Occipital lobe (tissue), 3 donors: ENCODE measurements at places on chromosomes 1 and 21.

DNA sequence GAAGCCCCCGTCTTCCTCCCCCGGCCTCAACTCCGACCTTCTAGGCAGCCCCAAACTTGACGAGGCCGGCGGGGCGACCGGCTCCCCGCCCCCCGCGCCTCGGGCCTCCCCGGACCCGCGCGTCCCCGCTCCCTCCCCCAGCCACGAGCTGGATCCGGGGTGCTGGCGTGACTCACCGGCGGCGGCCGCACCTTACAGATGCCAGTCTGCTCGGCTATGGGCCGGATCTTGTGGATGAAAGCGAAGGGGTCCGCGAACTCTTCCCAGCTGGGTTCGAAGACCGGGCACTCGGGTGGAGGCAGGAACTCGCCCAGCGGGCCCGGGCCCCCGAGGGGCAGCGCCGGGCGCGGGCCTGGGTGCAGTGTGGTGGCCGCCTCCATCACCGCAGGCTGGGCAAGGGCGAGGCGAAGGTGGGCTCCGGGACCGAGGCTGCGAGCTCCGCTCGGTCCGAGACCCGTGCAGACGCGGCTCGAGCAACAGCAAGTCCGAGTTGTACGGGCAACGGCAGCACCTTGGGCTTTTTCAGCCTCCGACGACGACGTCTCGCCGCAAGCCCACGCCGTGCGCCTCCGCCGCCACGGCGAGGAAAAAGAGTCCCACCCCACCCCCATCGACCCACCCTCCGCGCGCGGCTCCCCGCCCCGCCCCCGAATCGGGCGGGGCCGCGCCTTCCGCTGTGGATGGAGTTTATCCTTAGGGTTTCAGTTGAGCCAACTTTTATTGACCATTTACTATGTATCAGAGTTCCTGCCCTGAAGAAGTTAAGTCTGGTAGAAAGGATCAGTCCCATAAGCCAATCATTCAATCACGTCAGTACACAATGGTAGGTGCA, at the start of gene KDM5B:
TSS of gene KDM5B (minus strand) at position 496 of the 832 bp plus-strand sequence. CDS start at position 380, 116 bp downstream.
- peak; percentile 54 for DNase-seq

- DNase-seq: no peak
These were observed 87.7 kb upstream of the EDN2 start for GRCh38 chr1:41572224-41572623.

- no peak for DNase-seq
These were observed 130.0 kb upstream of the TNR start for GRCh38 chr1:175873290-175873935.

DNA sequence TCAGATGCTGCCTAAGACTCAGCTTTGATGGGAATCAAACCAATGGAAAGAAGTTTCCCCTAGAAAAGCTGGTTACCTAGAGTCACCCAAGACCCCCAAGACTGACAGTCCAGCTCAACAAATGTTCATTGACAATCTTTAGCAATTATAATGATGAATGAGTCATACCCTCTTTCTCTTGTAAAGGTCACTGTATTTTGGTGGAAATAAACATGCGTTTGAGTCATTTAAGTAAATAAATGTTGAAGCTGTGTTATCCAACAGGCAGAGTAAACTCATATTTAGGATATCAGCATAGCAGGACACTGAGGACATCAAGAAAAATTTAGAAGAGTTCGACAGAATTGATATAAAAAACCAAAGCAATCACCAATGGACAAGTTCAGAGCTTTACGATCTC, 295.9 kb downstream of the RGS7 start:
- no peak for DNase-seq

GRCh38 chr1:205554026-205554811, 49.8 kb downstream of the CDK18 start:
- no peak for DNase-seq

- no peak for DNase-seq
These were observed 33.1 kb downstream of the KCNJ15 start for GRCh38 chr21:38289705-38290485.

- DNase-seq: peak; percentile 17
These were observed 940 bp downstream of the SRRM1 start for GRCh38 chr1:24644100-24644384.

DNA sequence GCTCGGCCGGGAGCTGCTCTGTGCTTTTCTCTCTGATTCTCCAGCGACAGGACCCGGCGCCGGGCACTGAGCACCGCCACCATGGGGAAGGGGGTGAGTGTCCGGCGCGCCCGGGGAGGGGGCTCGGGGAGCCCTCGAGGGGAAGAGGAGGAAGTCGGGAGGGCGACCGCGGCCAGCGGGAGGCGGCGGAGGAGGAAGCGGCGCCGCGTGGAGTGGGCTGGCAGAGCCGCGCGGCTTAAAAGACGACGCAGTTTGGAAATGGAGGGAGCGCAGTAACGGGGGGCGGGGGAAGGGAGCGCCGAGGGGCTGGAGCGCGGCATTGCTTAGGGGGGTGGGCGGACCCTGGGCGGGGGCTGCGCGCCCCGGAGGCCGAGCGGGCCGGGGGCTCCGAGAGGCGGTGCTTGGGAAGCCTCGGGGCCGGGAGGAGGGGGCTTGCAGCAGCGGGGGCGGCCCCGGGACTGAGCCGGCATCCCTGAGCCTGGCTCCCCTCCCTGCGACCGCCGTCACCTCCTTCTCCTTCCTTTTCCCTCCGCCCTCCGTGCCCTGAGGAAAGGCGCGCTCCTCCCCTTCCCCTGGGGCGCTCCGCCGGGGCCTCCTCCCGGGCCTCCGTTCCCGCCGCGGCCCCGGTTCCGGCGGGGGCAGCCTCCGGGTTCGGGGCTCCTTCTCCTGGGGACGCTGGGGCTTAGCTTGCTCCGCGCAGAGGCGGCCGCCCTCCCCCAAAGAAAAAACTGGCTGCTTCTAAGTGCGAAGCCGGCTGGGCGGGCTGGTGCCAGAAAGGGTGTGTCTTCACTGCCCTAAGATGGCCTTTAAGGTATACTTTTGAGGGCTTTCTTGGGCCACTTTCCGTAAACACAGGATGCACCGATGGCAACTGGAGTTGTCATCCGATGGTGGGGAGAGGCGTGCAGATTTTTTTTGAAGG, 648 bp downstream of the ATP1A1 start:
- peak; percentile 26 for DNase-seq

DNA sequence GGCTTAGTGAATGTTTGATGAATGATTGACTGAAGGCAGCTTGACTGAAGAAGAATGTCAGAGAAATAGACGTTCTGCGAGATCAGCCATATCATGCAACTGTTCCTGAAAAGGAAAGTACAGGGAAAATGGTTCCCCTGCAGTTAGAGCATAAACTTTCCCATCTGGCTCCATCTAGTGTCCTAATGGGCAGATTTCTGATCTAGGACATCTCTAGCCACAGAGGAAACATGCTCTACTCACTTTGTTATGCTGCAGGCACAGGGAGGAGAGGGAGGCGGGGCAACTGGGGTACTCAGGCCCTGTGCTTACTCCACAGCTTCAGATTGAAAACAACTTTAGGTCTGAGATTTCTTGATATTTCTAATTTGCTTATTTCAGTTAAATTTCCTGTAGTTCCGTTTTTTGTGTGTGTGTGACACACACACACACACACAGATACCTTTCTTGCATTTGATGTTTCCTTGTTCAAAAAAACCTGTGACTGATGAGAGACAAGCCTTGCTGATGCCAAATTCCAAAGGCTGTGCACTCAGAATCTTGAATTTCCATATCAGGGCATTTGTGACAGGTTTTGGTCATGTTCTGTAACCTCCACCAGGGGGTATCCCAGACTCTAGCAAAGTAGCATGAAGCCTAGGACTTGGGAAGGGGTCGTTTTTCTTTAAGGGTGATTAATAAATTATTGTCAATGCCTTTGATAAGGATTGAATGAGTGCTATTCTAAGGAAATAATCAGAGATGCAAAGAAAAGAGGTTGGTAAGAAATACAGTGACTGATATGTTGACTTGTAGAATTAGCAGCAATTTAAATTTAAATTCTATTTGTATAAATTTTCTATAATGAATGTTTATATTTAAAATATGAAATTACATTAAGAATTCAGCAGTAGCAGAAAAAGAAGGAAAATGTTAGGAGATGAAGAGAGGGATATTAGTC, 139.7 kb upstream of the BEND5 start:
- no peak for DNase-seq
